ENCODE measurements at places on chromosomes 2 and 18.
A peak's percentile ranks its signal among the peaks of the same experiment; 100 is the strongest.

- no peak for DNase-seq
These were observed 220.3 kb downstream of the EN1 start for GRCh38 chr2:118627156-118627555.

DNA sequence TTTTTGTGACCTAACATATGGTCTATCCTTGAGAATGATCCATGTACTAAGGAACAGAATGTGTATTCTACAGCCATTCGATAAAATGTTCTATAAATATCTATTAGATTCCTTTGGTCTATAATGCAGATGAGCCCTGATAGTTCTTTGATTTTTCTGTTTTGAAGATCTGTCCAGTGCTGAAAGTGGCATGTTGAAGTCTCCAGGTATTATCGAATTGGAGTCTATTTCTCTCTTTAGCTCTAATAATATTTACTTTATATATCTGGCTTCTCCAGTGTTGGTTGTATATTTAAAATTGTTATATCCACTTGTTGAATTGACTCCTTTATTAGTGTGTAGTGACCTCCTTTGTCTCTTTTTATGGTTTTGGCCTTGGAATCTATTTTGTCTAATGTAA lies 377.9 kb downstream of the ARL6IP6 start:
- DNase-seq: no peak

DNA sequence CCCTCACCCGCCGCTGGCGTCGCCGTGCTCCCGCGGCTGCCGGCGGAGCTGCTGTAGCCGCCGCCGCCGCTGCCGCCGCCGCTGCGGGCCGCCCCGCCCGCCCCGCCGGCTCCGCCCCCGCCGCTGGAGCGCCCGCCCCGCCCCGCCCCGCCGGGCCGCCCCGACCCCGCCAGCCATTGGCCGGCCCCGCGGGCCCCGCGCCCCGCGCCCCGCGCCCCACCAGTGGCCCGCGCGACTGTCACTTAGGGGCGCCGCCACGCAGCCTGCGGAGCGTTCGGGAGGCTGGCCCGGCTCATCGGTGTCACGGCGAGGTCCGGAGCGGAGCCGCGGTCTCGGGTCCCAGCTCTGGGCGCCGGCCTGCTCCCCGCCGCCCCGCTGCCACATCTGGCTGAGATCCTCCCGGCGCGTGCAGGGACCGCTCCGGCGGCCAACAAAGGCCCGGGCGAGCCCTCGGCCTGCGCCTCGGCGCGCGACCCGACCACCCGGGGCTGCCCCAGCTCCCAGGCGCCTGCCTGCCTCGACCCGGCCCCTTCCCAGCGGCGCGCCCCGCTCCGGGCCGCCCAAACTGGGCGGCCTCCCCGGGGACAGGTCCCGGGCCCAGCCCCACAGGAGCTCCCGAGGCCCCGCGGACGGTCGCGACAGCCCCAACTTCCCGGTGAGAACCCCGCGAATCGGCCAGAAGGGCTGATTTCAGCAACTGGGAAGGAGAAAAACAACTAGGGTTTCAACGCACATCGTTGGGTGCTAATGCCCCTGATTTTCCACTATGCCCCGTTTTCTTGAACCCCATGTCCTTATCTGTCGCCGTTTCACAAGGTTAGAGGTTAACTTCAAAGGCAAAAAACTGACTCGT lies at the start of gene MGAT4A:
Gene MGAT4A (minus strand): TSS at position 92 of the 853 bp plus-strand sequence. CDS start 4,800 bp downstream, outside the sequence.
- DNase-seq: peak; percentile 78

GRCh38 chr2:191638802-191639172 lies 39.1 kb upstream of the NABP1 start:
- DNase-seq: no peak

GRCh38 chr2:72781480-72781879 lies 44.4 kb downstream of the EXOC6B start:
- no peak for DNase-seq

DNA sequence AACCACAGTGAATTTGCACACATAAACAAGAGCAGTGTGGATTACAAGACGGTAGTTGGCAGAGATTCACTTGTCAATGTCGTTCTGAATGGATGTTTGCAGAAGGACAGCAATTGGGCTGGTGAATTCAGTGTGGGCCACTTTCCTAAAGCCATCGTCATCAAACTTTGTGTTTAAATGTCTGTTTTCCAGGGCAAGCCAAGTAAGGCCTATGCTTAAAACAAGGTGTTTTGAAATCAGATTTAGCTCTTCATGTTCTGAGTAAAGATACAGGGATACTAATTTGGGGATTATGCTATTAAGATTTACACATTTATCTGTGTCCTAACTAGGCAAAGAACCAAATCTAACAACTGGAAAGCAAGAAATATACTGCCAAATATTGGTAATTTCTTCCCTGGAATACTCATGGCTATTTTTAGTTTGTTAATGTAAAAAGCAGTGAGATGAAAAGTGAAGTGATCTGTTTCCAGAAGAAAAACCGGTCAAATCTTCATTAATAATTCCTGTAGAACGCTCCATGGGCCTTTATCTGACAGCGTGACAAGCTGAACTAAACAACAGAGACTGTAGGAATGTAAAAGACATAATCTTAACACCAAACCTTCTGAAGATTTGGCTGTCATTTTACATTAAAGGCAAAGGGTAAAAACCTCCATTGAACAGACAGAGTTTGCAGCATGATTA lies 175.7 kb downstream of the ICOS start:
- DNase-seq: no peak

GRCh38 chr18:48694295-48694694 lies 155.5 kb downstream of the CTIF start:
- DNase-seq: no peak

GRCh38 chr2:3102081-3102921 lies 275.3 kb downstream of the EIPR1 start:
- no peak for DNase-seq

DNA sequence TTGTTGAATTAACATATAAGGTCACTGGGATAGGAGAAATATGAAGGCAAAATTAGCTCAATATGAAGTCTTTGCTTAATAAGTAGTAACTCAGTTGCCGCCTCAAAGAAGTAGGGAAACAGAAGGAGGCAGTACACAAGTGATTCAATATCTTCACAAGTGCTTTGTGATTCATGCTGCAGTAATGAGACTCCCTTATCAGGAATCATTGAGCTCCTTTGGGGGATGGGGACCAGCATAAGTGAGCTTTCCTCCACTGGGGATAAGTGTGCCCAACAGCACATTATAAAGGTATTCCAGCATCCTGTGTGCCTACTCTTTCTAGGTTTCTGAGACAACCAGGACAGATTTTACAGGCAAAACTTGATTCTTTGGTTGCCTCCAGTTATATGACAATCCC lies 323.4 kb upstream of the UBE2E3 start:
- no peak for DNase-seq

DNA sequence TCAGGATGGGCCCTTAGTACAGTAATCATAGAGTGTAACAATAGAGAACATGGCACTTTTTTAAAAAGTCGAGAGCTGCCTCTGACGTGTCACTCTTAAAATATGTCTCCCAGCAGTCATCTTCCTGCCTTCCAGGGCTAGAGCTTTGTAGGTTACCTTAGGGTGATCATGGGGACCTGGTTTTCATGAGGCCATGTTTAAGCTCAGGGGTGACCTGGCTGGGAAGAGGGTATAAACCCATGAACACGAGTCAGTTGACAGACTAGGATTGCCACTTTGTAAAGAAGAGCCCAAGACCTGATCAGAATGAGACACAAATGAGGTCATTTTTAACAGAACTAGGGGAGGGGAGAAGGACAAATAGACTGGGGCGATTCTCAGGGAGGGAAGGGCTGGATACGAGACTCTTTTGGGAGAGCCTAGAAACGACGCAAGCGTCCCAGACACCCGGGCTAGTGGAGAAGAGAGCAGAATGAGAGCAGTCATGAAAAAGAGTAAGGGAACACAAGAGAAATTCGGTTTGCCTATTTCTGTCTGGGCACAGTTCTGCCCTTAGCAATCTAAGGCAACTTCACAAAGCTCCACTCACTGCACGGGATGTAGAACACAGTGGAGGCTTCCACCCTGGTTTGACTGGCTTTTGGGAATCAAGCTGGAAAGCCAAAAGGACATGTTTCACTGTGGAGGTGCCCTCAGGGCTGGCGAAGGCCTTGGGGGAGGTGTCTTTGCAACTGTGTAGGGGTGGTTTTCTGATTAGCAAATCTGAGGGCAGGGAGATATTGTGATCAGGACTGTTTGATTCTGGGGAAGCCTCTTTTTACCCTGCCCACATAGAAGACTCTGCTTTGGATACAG lies 1.8 kb upstream of the RAB31 start:
- DNase-seq: no peak

- no peak for DNase-seq
These were observed 81.5 kb downstream of the CYRIA start for GRCh38 chr2:16584084-16584483.

- DNase-seq: no peak
These were observed 43.7 kb downstream of the RHOB start for GRCh38 chr2:20490300-20491181.

- no peak for DNase-seq
These were observed 27.2 kb upstream of the RFX8 start for GRCh38 chr2:101502095-101502494.

GRCh38 chr18:59345556-59345955 lies 13.5 kb downstream of the LMAN1 start:
- DNase-seq: no peak

DNA sequence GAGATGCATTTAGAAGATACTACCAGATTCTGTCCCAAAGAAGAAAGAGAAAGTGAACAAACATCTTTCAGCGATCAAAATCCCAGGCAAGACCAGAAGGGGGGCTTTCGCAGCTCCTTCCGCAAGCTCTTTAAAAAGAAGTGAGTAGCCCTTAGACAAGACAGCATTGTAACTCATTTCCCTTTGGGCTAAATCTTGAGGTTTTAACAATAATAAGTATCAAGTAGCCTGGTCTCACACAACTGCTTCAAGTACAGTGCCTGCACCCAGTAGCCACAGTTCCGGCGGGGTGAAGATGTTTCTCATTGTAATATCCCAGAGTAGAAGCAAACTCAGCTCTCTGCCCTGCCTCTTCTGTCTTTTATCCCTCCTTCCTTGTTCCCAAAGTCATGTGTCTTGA lies 76.3 kb downstream of the ARHGEF33 start:
- no peak for DNase-seq

GRCh38 chr18:51463483-51464136 lies 266.1 kb upstream of the MEX3C start:
- no peak for DNase-seq

DNA sequence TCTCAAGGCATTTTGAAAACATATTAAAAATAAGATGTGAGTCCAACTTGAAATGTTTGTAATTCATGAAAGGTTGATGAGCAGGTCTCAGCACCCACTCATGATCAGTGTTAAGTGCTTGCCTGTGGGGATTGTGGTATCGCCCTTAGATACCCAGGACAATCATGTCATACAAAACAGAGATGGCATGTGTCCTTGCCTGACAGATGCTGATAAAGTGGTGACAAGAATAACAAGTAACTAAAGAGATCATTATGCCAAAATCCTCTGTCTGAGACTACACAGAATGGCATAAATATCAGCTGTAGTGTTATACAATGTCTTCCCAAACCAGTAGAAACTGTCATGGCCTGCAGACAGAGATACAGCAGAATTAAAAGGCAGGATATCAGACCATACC lies 930.3 kb downstream of the SUCLG1 start:
- no peak for DNase-seq

DNA sequence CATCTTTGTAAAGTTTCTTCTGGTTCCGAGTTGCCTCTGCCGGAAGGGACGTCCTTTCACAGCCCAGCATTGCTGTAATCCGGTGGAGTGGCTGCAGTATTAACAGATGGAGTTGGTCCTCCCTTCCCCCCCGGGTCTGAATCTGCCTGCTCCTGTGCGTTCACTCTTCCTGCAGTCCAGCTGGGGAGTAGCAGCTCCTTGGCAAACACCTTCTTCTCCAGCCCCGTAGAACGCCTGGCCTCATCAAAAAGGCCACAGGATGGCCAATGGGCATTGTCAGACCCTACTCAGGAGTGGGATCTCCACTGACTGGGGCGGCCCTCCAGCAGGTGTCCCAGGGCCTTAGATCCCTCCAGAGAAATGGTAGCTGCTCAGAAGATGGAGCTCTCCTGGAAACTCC lies 234.0 kb downstream of the FAM210A start:
- DNase-seq: no peak

DNA sequence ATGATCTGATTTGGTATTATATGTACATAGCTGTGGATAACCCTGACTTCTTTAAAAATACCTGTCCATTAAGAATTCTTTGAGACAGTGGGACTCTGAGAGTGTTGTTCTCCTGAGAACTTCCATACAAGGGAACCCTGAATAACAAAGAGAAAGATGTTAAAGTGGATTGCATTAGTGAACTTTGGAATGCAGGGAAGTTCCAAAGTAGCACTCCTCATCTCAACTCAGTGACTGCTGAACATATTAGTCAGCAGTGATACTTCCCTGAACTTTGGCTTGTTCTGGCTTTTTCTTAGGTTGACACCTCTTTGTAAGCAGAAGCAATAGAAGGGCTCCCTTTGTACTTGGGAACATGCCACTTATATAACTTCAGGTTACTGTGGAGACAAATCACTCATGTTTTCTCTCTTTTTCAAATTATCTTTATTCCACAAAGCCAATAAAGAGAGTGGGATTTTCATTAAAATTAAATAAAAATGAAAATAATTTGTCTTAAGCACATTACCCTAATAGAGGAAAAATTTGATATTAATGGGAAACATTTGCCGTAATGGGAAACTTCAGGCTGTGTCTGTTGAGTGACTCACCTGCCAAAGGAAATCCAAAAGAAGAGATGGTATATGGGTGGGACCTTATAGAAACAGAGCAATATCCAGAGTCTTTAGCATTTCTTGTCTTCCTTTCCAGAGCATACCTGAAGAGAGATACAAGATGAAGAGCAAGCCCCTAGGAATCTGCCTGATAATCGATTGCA lies 33.3 kb downstream of the CFLAR start:
- no peak for DNase-seq

- no peak for DNase-seq
These were observed 208.1 kb upstream of the RASGRP3 start for GRCh38 chr2:33268246-33268831.

- DNase-seq: no peak
These were observed 211.9 kb downstream of the AGPS start for GRCh38 chr2:177604271-177605065.

Measured in activated CD8-positive, alpha-beta memory T cell treated with anti-CD3 and anti-CD28 coated beads, Interleukin-2, amount 50 U/mL, for 4 hours (primary cell).